ENCODE measurements at places on chromosomes 2 and 18.

DNA sequence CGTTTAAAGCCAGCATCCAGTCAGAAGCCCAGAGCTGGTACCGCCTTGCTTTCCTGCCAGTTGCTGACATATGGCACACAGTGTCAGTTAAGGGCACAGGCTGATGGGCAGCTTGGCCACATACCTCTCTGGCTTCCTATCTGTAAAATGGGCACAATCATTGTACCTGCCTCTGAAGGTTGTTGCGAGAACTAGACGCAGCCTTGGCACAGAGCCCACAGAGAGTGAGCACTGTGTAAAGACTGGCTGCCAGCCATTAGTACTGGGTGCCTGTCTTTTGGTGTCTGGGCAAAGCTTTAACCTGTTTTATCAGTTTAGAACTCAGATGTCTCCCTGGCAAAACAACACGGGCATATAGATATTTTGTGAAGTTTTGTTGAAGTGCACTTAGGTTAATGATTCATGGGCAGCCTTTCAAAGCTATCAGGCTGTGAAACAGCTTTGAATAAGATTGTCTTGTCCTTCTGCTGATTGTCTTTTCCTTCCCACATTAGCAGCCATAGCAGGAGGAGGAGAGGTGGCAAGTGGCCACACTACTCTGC, 269.5 kb downstream of the NEDD4L start:
- DNase-seq, result no peak

- DNase-seq, result no peak
Observed at GRCh38 chr2:157172239-157172638, 85.3 kb upstream of the GALNT5 start.

GRCh38 chr2:207073801-207074678, 91.7 kb downstream of the KLF7 start:
- peak; percentile 57 for DNase-seq

DNA sequence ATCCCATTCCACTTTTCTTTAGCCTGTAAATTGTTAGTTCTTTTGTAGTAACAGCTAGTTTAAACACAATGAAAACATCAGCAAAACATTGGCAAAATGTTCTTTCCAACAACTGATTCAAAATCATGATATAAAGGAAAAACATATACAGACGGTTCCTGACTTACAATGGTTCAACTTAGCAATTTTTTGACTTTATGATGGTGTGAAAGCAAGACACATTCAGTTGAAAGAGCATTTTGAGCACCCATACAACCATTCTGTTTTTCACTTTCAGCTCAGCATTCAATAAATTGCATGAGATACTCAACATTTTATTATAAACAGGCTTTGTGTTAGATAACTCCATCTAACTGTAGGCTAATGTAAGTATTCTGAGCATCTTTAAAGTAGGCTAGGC, 185.1 kb downstream of the NOL4 start:
- no peak for DNase-seq

- DNase-seq, result no peak
Observed at GRCh38 chr18:67845035-67845434, 328.5 kb upstream of the DSEL start.

DNA sequence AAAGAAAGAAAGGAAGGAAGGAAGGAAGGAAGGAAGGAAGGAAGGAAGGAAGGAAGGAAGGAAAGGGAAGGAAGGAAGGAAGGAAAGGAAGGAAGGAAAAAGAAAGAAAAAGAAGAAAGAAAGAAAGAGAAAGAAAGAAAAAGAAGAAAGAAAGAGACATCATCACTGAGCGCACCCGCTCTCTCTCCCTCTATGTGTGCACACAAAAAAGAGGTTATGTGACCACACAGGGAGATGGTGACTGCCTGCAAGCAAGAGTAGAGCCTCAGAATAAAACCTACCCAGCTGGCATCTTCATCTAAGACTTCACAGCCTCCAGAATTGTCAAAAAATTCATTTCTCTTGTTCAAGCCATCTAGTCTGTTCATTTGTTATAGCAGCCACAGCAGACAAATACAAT, 1307.4 kb upstream of the ACVR2A start:
- no peak for DNase-seq

DNA sequence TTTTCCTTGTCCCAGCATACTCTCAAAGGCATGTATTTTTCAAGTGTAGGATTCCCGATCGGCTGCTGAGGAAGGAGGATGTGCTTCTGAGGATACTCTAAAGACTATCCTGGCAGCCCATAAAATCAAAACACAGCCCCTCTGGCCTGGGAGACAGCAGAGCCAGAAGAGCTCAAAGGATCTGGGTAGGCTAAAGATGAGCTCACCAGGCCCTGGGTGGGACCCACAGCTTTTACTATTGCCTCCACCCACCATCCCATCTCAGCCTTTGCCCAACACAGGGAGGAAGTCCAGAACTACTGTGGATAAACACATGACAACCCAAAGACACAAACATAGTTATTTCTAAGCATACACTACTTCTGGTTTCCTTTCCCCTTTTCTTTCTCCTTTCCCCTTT, 79.1 kb upstream of the ZFP36L2 start:
- DNase-seq, result no peak

DNA sequence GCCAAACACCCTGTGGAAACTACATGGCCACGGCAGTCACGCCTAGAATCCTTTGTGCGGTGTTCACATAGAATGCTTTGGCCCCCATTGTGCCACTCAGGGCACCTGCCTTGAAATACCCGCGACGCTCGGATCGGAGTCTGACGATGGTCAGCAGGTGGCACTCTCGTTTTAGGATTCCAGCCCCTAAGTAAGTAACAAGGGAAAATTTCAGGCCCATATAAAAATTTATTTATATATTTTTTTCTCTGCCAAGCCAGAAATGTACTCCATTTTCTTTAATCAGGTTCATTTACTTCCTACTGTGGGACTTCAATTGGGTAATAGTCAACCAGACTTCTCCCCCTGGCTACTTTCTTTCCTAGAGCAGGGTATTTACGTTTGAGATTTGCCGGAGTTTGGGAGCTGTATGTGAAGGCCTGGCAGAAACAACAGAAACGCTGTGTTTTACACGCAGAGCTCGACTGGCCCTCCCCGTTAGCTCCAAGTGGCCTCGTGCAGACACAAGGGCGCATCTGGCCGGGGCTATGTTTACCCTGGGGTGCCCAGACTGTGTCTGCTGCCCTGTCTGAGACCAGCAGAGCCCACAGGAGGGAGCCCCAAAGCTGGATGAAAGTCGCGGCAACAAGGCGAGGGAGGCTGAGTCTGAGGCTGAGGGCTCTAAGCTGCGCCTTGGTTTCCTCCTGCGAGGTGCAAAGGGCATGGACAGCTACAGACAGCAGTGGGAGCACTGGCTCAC, 41.6 kb downstream of the LRRC30 start:
- no peak for DNase-seq

- no peak for DNase-seq
Observed at GRCh38 chr2:58930537-58930936, 689.4 kb upstream of the FANCL start.

DNA sequence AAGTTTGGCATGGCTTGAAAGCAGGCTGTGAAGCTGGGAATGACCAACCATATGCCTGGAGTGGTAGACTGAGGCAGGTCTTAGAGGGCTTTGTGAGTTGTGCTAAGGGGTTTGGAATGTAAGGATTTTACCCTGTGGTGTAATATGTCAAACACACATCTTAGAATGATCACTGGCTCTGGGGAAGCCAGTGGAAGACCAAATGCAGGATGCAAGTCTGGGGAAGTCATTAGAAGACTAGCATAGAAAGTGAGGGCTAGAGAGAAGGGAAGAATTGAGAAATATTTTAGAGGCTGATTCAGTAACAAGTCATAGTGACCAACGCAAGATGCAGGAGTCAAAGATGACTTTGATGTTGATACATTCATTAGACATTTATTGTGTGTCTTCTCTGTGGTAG, 3.5 kb upstream of the FHOD3 start:
- no peak for DNase-seq

- DNase-seq, result no peak
Observed at GRCh38 chr2:2825516-2826208, 494.6 kb upstream of the MYT1L start.

DNA sequence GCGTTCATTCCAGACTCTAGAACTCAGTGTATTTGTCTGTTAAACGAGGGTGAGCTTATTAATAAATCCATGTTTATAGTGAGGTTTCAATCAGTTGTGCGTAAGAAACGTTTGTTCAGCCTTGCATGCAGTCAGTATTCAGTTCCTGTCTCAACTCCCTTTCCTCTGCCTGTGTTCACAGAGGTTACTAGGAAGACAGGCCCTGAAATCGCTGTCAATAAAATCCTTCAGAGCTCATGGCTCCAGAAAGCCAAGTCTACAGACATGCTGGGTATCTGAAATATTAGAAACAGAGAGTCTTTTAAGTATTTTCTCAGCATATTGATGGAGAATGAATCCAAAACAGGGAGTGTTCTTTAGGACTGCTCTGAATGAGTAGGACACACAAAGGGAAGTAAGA, 75.4 kb downstream of the KLF7 start:
- DNase-seq, result no peak

DNA sequence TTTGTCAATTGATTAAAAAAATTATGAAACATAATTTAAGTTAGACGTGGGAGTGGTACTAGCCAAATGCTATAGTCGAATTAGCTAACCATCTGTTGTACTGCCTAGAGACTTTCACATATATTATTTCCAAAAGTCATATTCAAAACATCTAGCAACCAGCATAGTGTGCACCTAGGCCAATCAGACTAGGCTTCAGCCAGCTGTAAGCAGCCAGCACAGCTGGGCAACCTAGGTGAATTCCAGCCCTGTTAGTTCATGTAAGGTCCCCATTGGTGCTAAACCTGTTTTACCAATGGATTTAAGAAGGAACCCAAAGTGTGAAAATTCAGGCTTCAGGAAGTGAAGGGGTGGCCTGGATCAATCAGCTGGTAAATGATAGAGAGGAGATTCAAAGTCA, 144.3 kb downstream of the BCL2 start:
- DNase-seq, result no peak

- DNase-seq, result no peak
Observed at GRCh38 chr2:27697660-27698059, 34.0 kb downstream of the SLC4A1AP start.

- DNase-seq, result peak; percentile 55
Observed at GRCh38 chr2:54560146-54560881, 104.2 kb downstream of the SPTBN1 start.

DNA sequence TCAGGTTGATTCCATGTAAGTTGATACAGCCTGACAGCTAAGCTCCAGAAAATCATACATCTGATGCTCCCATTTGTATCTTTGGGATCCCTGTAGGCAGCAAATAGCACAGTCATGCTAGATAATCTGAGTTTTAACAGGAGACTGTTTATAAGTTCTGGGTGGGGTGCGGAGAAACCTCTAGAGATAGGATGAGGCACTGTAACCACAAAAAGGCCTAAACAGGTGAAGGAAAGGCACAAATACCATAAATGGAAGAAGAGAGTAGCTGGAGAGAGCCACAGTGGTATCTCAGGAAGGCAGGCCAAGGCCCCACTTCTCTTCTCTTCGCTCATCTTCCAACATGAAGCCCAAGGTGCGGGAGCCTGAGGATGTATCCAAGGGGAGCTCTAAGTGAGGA, 18.1 kb upstream of the B4GALT6 start:
- no peak for DNase-seq

DNA sequence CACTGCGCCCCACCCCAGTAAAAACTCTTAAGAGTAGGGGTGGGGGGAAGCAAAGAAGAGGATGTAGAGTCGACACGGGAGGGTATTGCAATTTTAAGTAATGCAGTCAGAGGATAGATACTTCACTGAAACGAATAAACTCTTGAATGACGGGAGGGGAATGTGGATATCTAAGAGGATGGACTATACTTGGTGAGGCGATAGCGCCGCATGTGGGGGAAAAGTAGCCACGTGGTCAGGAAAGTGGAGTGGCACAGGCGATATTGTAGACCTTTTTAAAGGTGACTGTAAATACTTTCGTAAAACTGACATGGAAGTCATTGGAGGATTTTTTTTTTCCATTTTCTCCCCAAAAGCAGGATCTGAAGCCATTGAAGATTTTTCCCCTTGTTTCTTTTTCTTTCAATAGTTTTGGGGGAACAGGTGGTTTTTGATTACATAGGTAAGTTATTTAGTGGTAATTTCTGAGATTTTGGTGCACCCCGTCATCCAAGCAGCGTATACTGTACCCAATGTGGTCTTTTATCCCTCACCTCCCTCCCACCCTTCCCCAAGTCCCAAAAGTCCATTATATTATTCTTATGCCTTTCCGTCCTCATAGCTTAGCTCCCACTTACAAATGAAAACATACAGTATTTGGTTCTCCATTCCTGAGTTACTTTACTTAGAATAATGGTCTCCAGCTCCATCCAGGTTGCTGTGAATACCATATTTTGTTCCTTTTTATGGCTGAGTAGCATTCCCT, 13.8 kb downstream of the CLK1 start:
- no peak for DNase-seq

- DNase-seq, result no peak
Observed at GRCh38 chr2:83817511-83817910, 641.6 kb downstream of the SUCLG1 start.

GRCh38 chr2:29443627-29444026, 328.4 kb downstream of the CLIP4 start:
- DNase-seq, result no peak

DNA sequence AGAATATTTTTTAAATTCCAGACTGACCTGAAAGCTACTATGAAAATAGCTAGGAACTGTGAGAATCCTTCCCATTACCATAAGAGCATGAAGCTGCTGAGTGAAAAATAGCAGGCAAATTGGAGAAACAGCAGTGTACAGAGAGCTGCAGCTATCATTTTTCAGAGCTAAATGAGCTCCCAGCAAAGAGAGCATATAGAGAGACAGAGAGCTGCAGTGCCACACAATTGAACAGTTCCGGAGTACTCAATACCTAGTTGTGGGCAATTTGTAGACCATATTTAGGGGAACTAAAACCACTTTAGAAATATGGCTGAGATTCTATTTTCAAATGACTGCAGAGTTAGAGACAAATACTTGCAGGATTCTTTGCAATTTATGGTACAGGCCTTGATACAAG, 645.3 kb downstream of the STK39 start:
- DNase-seq, result no peak

GRCh38 chr18:47968006-47968676, 37.7 kb upstream of the SMAD2 start:
- DNase-seq, result no peak

- DNase-seq, result no peak
Observed at GRCh38 chr2:161613161-161613560, 11.1 kb upstream of the SLC4A10 start.

DNA sequence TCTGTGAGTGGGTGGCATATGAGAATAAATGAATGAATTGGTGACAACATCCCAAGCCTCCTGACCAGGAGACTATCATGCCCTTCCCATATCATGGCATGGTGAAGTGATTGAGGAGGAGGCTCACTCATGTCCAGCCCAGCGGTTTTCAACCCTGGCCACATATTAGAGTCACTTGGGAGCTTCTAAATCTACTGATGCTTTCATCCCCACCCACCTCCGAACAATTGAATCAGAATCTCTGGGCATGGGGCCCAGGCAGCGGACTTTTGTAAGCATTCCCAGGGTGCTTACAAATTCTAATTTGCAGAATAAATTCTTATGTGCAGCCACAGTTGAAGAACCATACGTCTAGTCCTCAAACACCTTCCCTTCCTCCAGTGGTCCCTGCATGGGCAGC, 81.7 kb upstream of the SEC11C start:
- no peak for DNase-seq

GRCh38 chr2:205805136-205805535, 122.8 kb downstream of the NRP2 start:
- DNase-seq, result no peak

- DNase-seq, result no peak
Observed at GRCh38 chr2:18860179-18860578, 270.8 kb upstream of the NT5C1B start.

- no peak for DNase-seq
Observed at GRCh38 chr2:238444242-238444641, 17.5 kb downstream of the ASB1 start.

Measured in stimulated activated CD8-positive, alpha-beta memory T cell treated with anti-CD3 and anti-CD28 coated beads, Interleukin-4, amount 100 ng/mL, for 48 hours (primary cell).